Panc1 (cell line): ENCODE measurements at places on chromosomes 7 and 10. TPM values are rescaled to one million over a fixed set of nuclear protein-coding genes. Genes with fewer than 3 reads are reported as not detected.
A peak's percentile ranks its signal among the peaks of the same experiment; 100 is the strongest.

The OGDHL gene
- total RNA-seq: 1.3 TPM

The FAM131B gene
- 1.5 TPM for total RNA-seq

DNA sequence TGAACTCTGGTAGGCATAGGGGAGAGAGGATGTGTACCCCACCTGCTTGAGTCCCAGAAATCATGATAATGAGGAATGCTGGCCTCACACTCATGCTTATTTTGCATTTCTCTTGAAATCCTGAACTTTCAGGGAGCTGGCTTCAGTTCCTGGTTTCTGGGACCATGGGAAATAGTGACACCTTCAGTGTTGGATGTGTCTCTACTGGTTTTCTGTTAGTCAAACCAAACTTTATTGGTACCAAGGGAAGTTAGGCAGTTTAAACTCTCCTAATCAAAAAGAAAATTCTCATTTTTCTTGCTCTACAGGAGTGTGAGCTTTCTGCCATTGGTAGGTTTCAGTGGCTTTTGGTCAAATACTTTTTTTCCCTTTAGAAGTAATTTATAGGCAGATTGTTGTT is 11.8 kb upstream of the PCGF5 start:
- no peak for DNase-seq

The ERV3-1 gene
- 23.1 TPM for total RNA-seq

DNA sequence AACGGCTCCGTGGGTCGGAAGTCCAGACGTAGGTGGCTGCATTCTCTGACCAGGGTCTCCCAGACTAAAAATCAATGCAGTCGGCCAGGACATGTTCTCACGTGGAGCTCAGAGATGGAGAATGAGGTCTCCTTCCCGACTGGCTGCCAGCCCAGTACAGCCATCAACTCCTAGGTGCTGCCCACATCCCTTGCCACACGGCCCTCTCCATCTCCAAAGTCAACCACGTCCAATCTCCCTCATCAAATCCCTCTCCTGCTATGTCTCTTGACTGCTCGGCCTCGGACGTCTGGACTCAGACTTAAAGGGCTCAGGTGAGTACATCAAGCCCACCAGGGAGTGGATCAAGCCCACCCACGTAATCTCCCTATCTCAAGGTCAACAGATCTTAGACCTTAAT is 6.9 kb downstream of the MAD1L1 start:
- no peak for DNase-seq

GRCh38 chr7:27671675-27672074 is 9.0 kb upstream of the HIBADH start:
- no peak for DNase-seq

The TAS2R39 gene
- total RNA-seq: not detected

The CLRN3 gene
- total RNA-seq: not detected

The LAMB1 gene
- 204 TPM for total RNA-seq

The FAM25A gene
- total RNA-seq: not detected

DNA sequence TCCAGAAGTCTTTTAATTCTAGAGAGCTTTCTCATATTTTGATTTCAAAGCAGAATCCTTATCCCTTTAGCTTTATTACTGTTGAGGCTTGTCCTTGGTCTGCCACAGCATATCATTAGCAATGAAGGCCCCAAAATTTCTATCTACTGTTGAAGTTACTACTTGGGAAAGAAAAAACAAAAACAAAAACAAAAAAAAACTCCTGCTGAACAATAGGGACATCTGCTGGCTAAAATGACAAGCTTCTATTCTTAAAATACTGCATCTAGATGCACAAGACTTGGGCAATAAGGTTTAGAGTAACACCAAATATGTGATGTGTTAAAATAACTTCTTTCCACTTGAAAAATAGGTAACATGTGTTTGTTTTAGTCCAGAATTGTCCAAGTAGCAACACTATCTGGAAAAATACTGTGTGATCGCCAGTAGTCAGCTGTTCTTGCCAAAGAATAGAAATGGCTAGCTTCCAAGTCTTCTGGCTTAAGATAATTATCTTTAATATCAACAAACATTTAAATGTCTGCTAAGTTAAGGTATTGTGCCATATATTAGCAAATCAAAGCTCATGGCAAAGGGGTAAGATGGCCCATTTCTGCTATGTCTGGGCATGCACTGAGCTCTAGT is 3.8 kb upstream of the DMTF1 start:
- peak; percentile 42 for DNase-seq

GRCh38 chr7:123538189-123538714 is 3.9 kb upstream of the IQUB start:
- DNase-seq: peak; percentile 36

The INHBA gene
- total RNA-seq: 0.28 TPM
